ENCODE measurements at places on chromosomes 7 and 10.

DNA sequence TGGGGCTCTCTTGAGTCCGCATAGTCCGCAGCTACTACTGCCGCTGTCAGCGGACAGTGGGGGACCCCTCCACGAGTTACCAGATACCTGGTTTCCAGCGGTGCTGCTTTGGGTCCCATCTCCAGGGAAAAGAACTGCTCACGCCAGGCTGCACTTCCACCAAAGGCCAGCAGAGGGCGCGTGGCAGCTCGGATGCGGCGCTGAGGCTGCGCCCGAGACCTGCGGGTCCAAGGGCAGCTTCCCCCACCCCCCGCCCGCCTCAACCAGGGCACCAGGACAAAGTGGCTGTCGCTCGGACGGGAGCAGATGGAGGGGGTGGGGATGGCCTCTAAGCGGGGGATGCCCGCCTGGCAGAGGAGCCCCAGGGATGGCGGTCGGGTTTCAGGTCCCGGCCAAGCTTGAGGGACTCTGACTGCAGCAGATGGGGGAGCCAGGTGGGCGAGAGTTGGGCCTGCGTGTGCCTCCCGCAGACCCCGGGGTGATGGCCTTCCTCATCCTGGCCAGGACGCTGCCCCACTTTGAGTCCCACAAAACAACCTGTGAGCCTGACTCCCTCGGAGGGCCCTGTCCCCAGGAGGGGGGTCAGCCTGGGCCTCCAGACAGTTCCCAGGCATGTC lies 23.8 kb upstream of the ZNF735 start:
- H3K27ac ChIP-seq, result no peak overlapping the region
- DNase-seq, result no peak
- no peaks in the 10 kb centered on the region for H3K36me3 ChIP-seq
- H3K4me1 ChIP-seq, result no peaks in the 10 kb centered on the region

DNA sequence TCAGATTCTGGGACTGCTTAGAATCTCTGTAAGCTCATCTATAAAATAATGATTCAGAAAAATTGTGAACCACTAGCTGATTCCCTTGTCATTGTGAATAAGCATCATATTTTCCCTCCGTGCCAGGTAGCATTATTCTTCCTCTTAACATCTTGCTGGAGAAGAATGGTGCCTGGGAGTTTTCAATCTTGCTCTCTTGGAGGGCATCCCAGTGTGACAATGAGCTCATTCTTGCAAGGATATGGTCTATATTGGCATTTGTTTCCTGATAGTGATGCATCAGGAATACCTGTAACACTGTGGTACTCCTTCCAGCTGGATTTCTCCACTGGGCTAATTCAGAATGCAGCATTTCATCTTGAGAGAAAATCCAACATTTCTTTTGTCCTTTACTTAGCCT lies 126.4 kb upstream of the ITGB1 start:
- H3K4me1 ChIP-seq, result no peaks in the 10 kb centered on the region
- no peaks in the 10 kb centered on the region for H3K27me3 ChIP-seq
- no peak overlapping the region for H3K4me3 ChIP-seq
- no peak overlapping the region for H3K27ac ChIP-seq
- no peak for DNase-seq
- no peaks in the 10 kb centered on the region for H3K36me3 ChIP-seq

DNA sequence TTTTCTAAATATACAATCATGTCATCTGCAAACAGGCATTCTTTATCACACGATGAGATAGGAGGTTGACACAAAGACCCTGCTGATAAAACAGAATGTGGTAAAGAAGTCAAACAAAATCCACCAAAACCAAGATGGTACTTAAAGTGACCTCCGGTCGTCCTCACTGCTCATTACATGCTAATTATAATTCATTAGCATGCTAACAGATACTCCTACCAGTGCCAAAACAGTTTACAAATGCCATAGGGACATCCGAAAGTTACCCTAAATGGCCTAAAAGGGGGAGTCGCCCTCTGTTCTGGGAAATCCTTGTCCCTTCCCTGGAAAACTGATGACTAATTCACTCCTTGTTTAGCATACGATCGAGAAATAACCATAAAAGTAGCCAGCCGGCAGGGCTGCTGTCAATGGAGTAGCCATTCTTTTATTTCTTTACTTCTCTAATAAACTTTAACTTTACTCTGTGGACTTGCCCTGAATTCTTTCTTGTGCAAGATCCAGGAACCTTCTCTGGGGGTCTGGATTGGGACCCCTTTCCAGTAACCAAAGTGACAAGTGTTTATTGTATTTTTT lies 126.6 kb downstream of the CCDC71L start:
- H3K36me3 ChIP-seq, result no peaks in the 10 kb centered on the region
- H3K27me3 ChIP-seq, result no peaks in the 10 kb centered on the region
- no peak overlapping the region for H3K27ac ChIP-seq
- no peak for DNase-seq

GRCh38 chr7:94632338-94633013 lies 23.5 kb downstream of the SGCE start:
- H3K27me3 ChIP-seq, result no peaks in the 10 kb centered on the region
- no peak overlapping the region for H3K27ac ChIP-seq
- H3K36me3 ChIP-seq, result no peaks in the 10 kb centered on the region
- no peaks in the 10 kb centered on the region for H3K4me1 ChIP-seq
- no peak for DNase-seq

DNA sequence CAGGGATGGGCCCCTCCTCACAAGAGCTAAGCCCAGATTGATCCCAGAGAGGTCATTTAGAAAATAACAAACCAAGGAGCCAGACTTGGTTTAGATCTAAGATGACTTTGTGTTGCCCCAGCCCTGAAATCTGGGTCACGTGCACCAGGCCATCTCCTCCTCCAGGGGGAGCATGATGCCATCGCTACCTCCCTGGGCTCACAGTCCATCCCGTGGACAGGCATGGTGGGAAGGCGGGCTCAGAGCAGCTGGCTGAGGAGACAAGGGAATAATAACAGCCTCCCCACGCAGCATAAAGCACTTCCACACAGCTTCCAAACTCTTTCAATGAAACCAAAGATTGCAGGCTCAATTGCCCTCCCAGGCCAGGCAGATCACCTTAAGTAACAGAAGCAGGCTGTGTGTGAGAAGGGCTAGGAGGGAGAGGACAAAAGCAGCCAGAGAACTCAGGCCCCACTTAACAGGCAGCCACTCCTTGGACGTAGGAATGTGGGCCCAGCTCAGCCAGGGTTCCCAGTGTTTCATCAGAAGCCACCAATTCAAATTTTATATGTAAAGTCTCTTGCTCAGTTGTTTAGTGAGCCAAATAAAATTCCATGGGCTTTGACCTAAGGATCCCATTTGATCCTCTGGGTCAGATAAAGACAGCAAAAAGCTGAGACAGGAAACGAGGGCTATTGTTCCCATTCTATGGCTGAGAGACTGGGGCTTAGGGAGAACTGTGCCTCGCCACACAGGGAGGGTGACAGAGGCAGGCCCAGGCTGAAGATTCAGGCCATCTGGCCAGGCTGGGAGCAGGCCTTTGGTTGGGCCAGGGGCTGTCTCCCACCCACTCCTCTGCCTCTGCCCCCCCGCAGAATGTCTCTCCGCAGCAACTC lies 100.2 kb downstream of the COL13A1 start:
- no peaks in the 10 kb centered on the region for H3K27me3 ChIP-seq
- H3K36me3 ChIP-seq, result no peaks in the 10 kb centered on the region
- no peak overlapping the region for H3K4me3 ChIP-seq
- H3K27ac ChIP-seq, result no peak overlapping the region
- no peak for DNase-seq
- H3K4me1 ChIP-seq, result peaks cover 20% of the 10 kb centered on the region

DNA sequence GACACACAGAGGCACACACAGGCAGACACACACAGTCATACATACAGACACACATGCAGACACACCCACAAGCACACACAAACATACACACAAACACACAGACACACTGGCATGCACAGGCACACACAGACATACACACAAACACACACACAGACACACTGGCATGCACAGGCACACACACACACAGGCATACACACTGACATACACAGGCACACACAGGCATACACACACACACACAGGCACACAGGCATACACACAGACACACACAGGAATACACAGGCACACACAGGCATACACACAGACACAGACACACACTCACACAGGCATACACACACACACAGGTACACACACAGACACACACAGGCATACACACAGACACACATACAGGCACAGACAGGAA lies 340.7 kb upstream of the VSTM2A start:
- no peaks in the 10 kb centered on the region for H3K4me1 ChIP-seq
- no peak for DNase-seq

GRCh38 chr10:91033324-91033950 lies 112.5 kb upstream of the ANKRD1 start:
- no peaks in the 10 kb centered on the region for H3K27me3 ChIP-seq
- peaks cover 11% of the 10 kb centered on the region for H3K4me1 ChIP-seq
- H3K4me3 ChIP-seq, result no peak overlapping the region
- H3K27ac ChIP-seq, result no peak overlapping the region

GRCh38 chr7:151484971-151485707 lies 34.6 kb downstream of the RHEB start:
- H3K36me3 ChIP-seq, result peaks cover 39% of the 10 kb centered on the region
- no peak overlapping the region for H3K4me3 ChIP-seq
- DNase-seq, result no peak
- H3K27ac ChIP-seq, result no peak overlapping the region

DNA sequence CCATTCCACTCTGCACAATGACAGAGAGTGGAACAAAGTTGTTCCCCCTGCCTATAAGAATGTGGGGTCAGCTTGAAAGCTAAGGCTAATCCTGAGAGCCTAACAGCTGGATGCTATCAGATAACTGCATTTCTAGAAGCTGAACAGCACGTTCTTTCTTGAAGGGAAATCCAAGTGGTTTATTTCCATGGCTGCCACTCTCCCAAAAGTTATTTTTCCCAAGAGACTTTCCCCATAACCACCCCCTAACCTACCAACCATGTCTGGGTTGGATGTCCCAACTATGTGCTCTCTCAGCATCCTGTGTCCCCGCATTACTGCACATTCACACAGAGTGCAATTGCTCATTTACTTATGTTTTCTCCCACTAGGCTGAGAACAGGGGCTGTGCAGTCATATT lies 140.7 kb upstream of the ANKRD1 start:
- no peaks in the 10 kb centered on the region for H3K27me3 ChIP-seq
- H3K4me3 ChIP-seq, result no peak overlapping the region
- H3K36me3 ChIP-seq, result no peaks in the 10 kb centered on the region

GRCh38 chr7:82953324-82954027 lies 209.2 kb downstream of the PCLO start:
- no peak for DNase-seq
- no peaks in the 10 kb centered on the region for H3K27me3 ChIP-seq
- no peaks in the 10 kb centered on the region for H3K36me3 ChIP-seq
- no peak overlapping the region for H3K4me3 ChIP-seq

GRCh38 chr7:70178787-70179186 lies 580.5 kb downstream of the AUTS2 start:
- H3K4me3 ChIP-seq, result no peak overlapping the region
- H3K27me3 ChIP-seq, result no peaks in the 10 kb centered on the region
- H3K4me1 ChIP-seq, result peaks cover 11% of the 10 kb centered on the region
- H3K36me3 ChIP-seq, result no peaks in the 10 kb centered on the region
- H3K27ac ChIP-seq, result no peak overlapping the region

DNA sequence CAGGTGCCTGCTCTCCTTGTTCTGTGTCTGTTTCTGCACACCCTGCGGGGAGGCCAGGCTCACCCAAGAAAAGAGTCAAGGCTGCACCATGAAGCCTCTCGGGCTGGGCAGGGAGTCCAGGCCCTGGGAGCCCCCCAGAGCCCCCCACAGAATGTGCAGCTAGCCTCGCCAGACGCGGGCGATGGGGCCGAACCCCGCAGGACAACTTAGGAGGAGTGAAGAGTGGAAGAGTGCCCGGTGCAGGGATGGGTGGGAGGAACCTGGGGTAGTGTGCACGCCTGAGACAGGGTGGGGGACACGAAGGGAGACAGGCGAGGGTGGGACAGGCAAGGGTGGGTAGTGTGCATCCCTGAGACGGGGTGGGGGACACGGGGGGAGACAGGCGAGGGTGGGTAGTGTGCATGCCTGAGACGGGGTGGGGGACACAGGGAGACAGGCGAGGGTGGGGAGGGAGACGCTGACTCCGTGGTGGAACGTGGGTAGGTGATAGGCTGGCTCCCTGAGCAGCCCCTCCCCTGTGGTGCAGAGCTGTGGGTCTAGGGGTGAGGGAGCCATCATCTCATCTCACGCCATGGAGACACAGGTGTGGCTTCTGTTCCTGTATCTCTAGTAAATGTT lies 615.4 kb downstream of the DNAJB6 start:
- no peaks in the 10 kb centered on the region for H3K36me3 ChIP-seq
- no peaks in the 10 kb centered on the region for H3K4me1 ChIP-seq
- no peak overlapping the region for H3K27ac ChIP-seq
- no peaks in the 10 kb centered on the region for H3K27me3 ChIP-seq

GRCh38 chr7:41028580-41028979 lies 674.3 kb downstream of the INHBA start:
- no peaks in the 10 kb centered on the region for H3K36me3 ChIP-seq
- no peak overlapping the region for H3K4me3 ChIP-seq
- H3K27me3 ChIP-seq, result no peaks in the 10 kb centered on the region
- DNase-seq, result no peak

GRCh38 chr7:144723301-144723700 lies 112.6 kb downstream of the TPK1 start:
- no peak overlapping the region for H3K4me3 ChIP-seq
- DNase-seq, result no peak
- no peak overlapping the region for H3K27ac ChIP-seq
- no peaks in the 10 kb centered on the region for H3K27me3 ChIP-seq
- no peaks in the 10 kb centered on the region for H3K4me1 ChIP-seq
- no peaks in the 10 kb centered on the region for H3K36me3 ChIP-seq

DNA sequence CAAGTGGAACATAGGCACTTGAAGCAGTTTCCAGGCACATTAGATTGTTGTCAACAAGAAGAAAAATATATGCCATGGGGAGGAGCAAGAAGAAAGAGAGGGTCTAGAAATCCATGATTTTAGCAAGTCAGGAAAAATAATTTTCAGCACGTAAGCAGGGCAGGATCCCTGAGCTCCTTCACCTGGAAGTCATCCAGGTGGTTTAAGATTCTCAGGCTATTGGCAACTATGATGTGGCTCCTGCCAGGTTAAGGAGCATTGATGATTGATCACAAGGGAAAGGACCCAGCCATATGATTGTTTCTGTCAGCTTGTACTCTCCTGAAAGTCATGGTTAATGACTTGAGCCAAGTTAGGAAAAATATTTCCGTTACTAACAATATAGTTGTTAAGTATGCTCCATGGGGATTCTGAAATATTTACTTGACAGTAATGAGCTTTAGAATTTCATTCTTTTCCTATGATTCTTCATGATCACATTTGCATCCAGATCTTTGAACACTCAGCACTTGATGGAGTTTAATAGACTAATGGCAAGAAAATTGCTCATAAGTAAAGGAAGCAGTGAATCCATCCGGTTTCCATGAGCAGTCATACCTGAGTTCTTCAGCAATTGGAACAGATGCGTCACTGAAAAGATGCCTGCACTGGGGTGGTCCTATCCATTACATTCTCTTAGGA lies 209.1 kb downstream of the BICC1 start:
- no peaks in the 10 kb centered on the region for H3K27me3 ChIP-seq
- H3K4me3 ChIP-seq, result no peak overlapping the region
- no peak overlapping the region for H3K27ac ChIP-seq
- peaks cover 20% of the 10 kb centered on the region for H3K4me1 ChIP-seq

DNA sequence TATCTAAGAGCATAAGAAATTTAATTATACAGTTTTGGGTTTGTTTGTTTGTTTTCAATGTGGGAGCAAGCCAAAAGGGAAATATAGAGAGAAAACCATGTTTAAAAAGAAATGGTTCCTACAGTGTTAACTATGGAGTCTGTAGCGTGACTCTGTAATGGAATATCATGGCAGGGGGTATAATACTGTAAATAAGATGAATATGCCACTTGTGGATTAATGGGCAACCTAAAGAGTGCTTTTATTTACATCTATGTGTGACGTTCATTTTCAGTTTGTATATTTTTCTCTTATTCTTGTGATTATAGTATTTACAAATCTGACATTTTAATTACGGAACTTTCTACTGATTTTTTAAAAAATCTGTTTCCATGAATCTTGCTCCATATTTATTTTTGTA lies 95.9 kb downstream of the POLL start:
- no peaks in the 10 kb centered on the region for H3K36me3 ChIP-seq
- H3K27ac ChIP-seq, result no peak overlapping the region
- no peaks in the 10 kb centered on the region for H3K4me1 ChIP-seq

All from suprapubic skin (tissue), 4 donors.